ENCODE measurements at places on chromosomes 4 and X. TPM values are rescaled to one million over a fixed set of nuclear protein-coding genes. Genes with fewer than 3 reads are reported as not detected.

The CITED1 gene
- polyA plus RNA-seq = not detected

The CLDN34 gene
- 0.14 TPM for polyA plus RNA-seq

The CXCL10 gene
- 0.14 TPM for polyA plus RNA-seq

The INTS6L gene
- polyA plus RNA-seq = 5.1 TPM

The IL13RA2 gene
- polyA plus RNA-seq = 0.14 TPM

The CYTL1 gene
- 5.8 TPM for polyA plus RNA-seq

The MAOB gene
- polyA plus RNA-seq = 0.46 TPM

The SORCS2 gene
- 0.67 TPM for polyA plus RNA-seq

The ANK2 gene
- 0.70 TPM for polyA plus RNA-seq

The DDIT4L gene
- polyA plus RNA-seq = 2.2 TPM

The S100G gene
- polyA plus RNA-seq = not detected

The DUSP9 gene
- polyA plus RNA-seq = 0.09 TPM

The CFAP47 gene
- polyA plus RNA-seq = not detected

DNA sequence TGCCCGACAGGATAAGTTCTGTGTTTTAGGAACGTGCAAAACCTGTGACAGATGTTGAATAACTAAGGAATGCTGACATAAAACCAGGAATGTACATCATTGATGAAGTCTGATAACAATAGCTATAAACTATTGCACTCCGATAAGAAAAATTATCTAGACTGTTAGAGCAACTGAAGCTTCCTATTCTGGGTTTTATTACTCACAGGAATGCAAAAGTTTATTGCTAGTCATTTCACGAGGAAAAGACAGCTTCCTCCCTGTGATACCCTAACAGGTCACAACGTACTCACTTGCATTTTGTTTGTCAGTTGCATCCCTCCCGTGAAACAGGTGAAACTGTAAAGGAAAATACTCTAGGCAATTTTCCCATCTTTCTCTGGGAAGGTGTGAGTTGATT is 65.9 kb downstream of the CLDN22 start:
- peaks cover 29% of the 10 kb centered on the region for H3K36me3 ChIP-seq
- no peak overlapping the region for H3K4me3 ChIP-seq
- no peak overlapping the region for H3K27ac ChIP-seq
- H3K4me1 ChIP-seq = 0 out of 2 replicates have a peak, but pooled peaks cover 3% of the 10 kb centered on the region
- DNase-seq = no peak
- no peaks in the 10 kb centered on the region for H3K27me3 ChIP-seq

DNA sequence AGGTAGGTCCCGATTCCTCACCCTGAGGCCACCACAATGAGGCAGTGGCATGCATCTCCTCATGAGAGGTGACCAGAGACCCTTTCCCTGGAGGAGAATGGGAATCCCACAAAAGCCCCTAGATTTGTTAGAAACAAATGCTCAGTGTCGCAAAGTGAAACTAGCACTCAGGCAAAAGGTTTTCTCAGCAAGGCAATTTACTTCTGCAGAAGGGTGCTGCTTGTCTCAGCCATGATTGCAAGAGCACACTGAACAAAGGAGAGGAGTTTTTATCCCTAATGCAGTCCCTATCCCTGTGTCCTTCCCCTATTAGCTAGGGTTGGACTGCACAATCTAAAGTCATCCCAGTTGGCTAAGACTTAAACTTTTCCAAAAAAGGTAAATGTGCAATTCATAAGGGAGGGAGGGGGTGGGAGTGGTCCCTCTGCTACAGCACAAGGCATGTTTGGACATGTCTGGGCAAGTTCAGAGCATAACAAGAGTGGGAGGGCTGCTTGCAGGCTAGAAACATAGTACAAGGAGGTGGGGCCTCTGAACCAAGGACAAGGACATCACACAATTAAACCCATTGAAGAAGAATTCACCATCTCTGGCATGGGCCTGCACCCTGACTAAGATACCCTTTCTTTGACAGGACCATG is 185.3 kb downstream of the CCNG2 start:
- DNase-seq = no peak
- no peak overlapping the region for H3K4me3 ChIP-seq
- no peaks in the 10 kb centered on the region for H3K36me3 ChIP-seq
- H3K27ac ChIP-seq = no peak overlapping the region
- H3K4me1 ChIP-seq = no peaks in the 10 kb centered on the region

DNA sequence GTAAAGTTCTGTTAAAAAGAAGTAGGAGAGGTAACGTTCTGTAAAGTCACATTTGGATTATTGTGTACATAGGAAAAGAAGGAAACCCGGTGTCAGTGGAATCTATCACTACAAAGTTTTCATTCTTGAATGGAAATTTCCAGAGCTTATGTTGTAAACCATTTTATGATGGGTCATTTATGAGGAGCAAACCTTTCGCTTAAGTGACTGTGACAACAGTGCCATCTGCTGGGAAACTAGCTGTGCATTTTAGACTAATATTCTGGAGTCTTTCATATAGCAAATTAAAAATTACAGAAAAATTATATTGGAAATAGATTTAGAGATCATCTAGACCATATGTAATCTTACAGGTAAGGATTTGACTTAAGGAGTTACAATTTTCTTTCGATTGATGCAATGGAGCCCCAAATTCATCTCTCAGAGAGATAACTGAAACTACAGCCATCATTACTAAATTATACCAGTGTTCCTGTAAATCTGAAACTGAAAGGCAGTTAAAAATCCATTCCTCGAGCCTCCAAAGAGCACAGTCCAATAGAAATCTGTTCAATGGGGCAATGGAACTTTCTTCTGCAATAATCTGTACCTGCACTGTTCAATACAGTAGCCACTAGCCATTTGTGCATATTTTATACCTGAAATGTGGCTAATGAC is 26.9 kb downstream of the ASB9 start:
- no peaks in the 10 kb centered on the region for H3K4me1 ChIP-seq
- no peak overlapping the region for H3K4me3 ChIP-seq
- DNase-seq = peak; percentile 59

GRCh38 chr4:1211891-1212545 is 36.9 kb downstream of the CTBP1 start:
- DNase-seq = no peak
- peak overlapping the region; percentile 16 for H3K27ac ChIP-seq
- peaks cover 62% of the 10 kb centered on the region for H3K36me3 ChIP-seq
- H3K4me3 ChIP-seq = no peak overlapping the region

DNA sequence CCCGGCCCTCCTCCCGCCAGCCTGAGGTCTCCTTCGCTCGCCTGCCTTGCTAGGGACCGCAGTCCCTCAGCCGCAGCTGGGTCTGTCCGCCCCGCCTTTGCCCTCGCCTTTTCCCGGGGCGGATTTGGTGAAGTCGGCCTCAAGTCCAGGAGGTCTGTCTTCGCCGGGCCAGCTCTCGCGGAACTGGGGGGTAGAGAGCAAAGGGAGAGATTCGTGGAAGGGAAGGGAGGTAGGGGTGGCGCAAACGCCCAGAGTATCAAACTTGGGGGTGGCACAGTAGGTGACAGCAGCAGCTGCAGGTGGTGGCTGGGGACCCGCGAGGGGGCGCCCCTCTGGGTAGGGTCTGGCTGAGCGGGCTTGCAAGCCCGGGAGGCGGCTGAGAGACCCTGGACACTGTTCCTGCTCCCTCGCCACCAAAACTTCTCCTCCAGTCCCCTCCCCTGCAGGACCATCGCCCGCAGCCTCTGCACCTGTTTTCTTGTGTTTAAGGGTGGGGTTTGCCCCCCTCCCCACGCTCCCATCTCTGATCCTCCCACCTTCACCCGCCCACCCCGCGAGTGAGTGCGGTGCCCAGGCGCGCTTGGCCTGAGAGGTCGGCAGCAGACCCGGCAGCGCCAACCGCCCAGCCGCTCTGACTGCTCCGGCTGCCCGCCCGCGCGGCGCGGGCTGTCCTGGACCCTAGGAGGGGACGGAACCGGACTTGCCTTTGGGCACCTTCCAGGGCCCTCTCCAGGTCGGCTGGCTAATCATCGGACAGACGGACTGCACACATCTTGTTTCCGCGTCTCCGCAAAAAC is at the start of gene NPY2R:
TSS of gene NPY2R (plus strand) at position 379 of the 797 bp plus-strand sequence. CDS start 5,304 bp downstream, outside the sequence.
- no peak for DNase-seq
- no peak within 1 kb of the TSS for H3K27ac ChIP-seq
- no peak within 1 kb of the TSS for H3K4me3 ChIP-seq

- no peaks in the 10 kb centered on the region for H3K27me3 ChIP-seq
- DNase-seq = peak; percentile 8
Measured at GRCh38 chr4:113209652-113210320, 160.3 kb downstream of the ANK2 start.

GRCh38 chr4:119233750-119234149 is 21.2 kb downstream of the USP53 start:
- H3K36me3 ChIP-seq = peaks cover 18% of the 10 kb centered on the region
- no peak overlapping the region for H3K27ac ChIP-seq
- H3K4me3 ChIP-seq = no peak overlapping the region
- DNase-seq = no peak

DNA sequence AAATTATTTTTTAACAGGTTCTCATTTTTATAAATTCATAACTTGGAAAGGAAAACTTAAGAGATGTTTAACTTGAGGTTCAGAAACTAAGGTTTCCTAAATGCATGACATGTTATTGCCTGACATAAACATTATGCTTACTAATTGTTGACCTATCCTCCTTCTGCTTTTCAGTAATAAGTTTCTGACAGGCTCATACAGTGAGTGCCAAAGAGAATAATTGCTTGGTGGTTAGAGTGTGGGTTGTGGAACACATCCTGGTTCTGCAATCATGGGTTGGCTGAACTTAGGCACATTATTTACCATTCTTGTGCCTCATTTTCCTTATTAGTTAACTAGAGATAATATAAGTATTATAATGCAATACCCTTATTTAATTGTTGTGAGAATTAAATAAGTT is 56.5 kb downstream of the BMPR1B start:
- no peaks in the 10 kb centered on the region for H3K36me3 ChIP-seq
- no peak overlapping the region for H3K4me3 ChIP-seq
- DNase-seq = peak; percentile 13
- H3K27me3 ChIP-seq = peaks cover 2% of the 10 kb centered on the region

DNA sequence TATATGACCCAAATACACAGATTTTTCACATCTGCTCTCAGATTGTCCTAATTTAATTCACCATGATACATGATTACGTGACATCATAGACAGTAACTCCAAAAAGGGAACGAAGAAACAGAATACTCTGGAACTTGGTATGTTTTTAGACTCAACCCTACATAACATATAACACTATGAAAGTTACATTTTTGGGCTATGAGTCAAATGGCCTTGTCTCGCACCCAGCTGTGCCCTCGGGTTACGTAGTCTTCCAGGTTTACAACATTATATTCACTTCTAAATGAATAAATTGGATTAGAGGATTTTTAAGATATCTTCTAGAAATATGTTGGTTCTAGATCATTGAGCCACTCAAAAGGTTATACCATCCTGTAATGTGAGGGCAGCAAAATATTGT is 2089.6 kb upstream of the TENM3 start:
- no peaks in the 10 kb centered on the region for H3K36me3 ChIP-seq
- no peak for DNase-seq

DNA sequence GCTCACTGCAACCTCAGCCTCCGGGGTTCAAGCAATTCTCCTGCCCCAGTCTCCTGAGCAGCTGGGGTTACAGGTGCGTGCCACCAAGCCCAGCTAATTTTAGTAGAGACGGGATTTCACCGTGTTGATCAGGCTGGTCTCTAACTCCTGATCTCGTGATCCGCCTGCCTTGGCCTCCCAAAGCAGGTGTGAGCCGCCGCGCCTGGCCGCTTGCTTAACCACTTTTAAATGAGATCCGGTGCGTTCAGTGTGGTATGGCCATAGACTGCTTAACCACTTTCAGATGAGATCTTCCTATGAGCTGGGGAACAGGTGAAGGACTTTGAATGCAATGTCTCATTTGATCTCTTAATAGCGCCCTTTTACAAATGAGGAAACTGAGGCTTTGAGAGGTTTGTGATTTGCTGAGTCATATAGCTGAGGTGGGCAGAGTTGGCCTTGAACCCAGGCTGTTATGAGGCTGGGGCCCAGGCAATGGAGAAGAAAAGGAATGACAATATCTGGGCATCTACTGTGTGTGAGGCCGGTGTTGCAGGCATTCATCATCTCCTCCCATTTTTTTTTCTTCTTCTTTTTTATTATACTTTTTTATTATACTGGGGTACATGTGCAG is 41.9 kb upstream of the NSG1 start:
- no peaks in the 10 kb centered on the region for H3K4me1 ChIP-seq
- DNase-seq = no peak
- no peak overlapping the region for H3K4me3 ChIP-seq
- no peaks in the 10 kb centered on the region for H3K36me3 ChIP-seq
- peaks cover 26% of the 10 kb centered on the region for H3K27me3 ChIP-seq

GRCh38 chr4:54513204-54513603 is 144.6 kb upstream of the KIT start:
- no peak overlapping the region for H3K4me3 ChIP-seq
- H3K4me1 ChIP-seq = peaks cover 8% of the 10 kb centered on the region
- H3K36me3 ChIP-seq = no peaks in the 10 kb centered on the region
- H3K27me3 ChIP-seq = no peaks in the 10 kb centered on the region

GRCh38 chr4:174318829-174319764 is 35.4 kb downstream of the CEP44 start:
- no peak overlapping the region for H3K27ac ChIP-seq
- H3K36me3 ChIP-seq = no peaks in the 10 kb centered on the region
- H3K4me3 ChIP-seq = no peak overlapping the region

GRCh38 chrX:17792826-17793225 is 55.5 kb downstream of the SCML1 start:
- H3K36me3 ChIP-seq = no peaks in the 10 kb centered on the region
- DNase-seq = no peak

- no peaks in the 10 kb centered on the region for H3K27me3 ChIP-seq
- H3K4me1 ChIP-seq = no peaks in the 10 kb centered on the region
- no peaks in the 10 kb centered on the region for H3K36me3 ChIP-seq
Measured at GRCh38 chr4:65777270-65777669, 107.0 kb upstream of the EPHA5 start.

GRCh38 chrX:13808865-13809264 is 8.0 kb downstream of the GPM6B start:
- no peak overlapping the region for H3K27ac ChIP-seq
- no peaks in the 10 kb centered on the region for H3K36me3 ChIP-seq
- no peaks in the 10 kb centered on the region for H3K4me1 ChIP-seq
- DNase-seq = no peak
- H3K4me3 ChIP-seq = no peak overlapping the region

- H3K27ac ChIP-seq = no peak overlapping the region
- no peak for DNase-seq
- no peaks in the 10 kb centered on the region for H3K36me3 ChIP-seq
- no peaks in the 10 kb centered on the region for H3K27me3 ChIP-seq
- H3K4me1 ChIP-seq = no peaks in the 10 kb centered on the region
Measured at GRCh38 chr4:20172070-20172760, 79.5 kb upstream of the SLIT2 start.

- H3K36me3 ChIP-seq = peaks cover 8% of the 10 kb centered on the region
- peaks cover 5% of the 10 kb centered on the region for H3K4me1 ChIP-seq
- no peaks in the 10 kb centered on the region for H3K27me3 ChIP-seq
- H3K27ac ChIP-seq = peak overlapping the region; percentile 97
Measured at GRCh38 chr4:39698424-39699009, 581 bp downstream of the UBE2K start.
